Stimulated activated CD4-positive, alpha-beta T cell treated with anti-CD3 and anti-CD28 coated beads, TNF-alpha, amount 100 ng/mL, for 4 hours (primary cell): ENCODE measurements at places on chromosomes 2 and 18.
A peak's percentile ranks its signal among the peaks of the same experiment; 100 is the strongest.

DNA sequence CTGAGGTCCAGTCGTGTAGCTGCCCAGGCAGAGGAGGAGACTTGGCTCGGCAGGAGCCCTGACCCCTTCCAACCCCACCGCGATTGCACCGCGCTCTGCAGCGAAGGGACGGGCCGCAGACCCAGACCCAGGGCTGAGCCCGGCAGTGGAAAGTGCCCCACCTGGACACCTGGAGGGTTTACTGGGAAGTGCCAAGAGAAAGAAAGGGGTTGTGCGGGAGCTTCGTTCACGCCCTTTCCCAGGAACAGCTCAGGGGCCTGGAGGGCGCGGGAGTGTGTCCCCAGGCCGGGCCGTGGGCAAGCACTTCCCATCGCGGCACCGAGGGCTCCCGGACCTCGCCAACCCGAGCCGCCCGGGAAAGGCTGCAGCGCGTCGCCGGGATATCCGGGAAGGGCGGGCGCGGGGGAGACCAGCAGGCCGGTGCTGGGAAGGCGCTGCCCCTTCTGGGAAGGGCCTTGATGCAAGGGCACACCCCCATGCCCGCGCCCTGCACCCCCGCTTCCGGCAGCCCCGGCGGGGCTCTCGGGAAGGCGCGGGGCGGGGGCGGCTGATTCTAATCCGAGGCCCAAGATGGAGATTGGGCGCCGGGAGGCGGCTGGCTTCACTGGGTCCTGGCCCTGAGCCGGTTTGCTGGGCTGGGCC is 36.1 kb upstream of the MRPL33 start:
- peak; percentile 65 for DNase-seq

GRCh38 chr2:9092383-9093282 is 89.1 kb upstream of the MBOAT2 start:
- DNase-seq, result no peak

DNA sequence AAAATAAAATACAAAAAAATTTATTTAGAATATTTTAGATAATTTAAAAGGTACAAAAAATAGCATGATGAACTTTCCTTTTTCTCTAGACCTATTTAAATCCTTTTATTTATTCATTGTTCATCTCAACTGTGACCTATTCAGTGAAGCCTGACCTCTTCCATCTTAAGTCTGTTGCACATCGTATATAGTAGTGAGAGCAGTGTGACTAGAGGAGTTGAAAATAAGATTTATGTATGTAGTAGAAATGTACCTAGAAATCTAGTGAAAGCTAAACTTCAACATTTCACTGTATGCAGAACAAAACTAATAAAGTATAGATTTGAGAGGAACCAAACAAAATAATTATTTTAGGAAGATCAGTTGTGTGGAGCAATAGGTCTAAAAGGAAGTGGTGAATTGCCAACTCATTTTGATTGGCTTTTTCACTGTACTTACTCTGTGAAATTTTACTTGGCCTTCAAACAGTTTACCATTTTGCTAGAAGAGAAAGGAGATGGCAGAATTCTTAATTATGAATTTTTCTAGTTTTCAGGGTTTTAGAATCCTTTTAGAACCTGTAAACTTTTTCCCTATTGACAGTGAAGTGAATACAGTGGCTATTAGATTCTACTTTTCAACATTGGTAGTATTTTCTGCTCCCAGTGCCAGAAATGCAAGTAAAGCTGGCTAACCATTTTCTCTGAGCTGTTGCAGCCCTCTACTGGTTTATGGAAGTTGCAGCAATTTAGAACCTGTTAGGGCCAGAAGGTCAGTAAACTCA is 11.0 kb downstream of the ANKRD12 start:
- peak; percentile 16 for DNase-seq

DNA sequence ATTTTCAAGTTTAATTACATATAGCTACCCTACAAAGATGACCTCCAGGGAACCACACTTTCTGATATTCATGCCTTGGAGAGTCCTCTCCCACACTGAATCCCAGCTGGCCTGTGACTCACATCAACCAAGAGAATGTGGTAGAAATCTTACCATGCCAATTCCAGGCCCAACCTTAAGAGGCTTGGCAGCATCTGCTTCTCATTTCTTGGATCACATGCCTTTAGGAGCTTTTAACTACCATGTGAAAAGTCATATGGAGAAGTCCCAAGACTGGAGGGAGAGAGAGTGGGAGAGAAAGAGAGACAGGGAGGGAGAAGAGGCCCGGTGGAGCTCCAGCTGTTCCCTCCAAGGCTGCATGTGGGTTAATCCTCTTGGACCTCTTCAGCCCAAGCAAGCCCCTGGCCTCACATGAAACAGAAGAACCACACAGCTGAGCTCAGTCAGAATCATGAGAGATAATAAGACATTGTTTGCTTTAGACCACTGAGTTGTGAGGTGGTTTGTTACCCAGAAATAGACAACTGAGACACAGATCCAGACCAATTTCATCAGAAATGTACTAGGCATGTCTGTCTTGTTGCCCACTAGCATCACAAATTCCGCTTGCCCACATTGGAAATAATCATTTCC is 190.7 kb downstream of the MTCL1 start:
- DNase-seq, result no peak

DNA sequence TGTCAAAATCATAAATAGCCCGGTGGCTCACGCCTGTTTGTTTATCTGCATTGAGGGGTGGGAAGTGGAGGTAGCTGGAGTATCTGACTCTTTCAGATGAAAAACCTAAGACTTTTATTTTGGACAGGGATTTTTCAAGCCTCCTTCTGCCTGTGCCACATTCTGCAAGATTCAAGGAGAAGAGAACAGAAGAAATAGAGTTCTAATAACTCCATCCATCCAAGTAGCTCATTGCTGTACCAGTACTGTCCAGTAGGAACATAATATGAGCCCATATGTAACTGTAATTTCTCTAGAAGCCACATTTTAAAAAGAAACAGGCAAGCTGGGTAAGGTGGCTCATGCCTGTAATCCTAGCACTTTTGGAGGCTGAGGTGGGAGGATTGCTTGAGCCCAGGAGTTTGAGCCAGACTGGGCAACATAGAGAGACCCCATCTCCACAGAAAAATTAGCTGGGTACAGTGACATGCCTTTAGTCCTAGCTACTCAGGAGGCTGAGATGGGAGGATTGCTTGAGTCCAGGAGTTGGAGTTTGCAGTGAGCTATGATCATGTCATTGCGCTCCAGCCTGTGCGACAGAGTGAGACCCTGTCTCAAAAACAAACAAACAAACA is 35.4 kb upstream of the NT5DC4 start:
- DNase-seq, result no peak

DNA sequence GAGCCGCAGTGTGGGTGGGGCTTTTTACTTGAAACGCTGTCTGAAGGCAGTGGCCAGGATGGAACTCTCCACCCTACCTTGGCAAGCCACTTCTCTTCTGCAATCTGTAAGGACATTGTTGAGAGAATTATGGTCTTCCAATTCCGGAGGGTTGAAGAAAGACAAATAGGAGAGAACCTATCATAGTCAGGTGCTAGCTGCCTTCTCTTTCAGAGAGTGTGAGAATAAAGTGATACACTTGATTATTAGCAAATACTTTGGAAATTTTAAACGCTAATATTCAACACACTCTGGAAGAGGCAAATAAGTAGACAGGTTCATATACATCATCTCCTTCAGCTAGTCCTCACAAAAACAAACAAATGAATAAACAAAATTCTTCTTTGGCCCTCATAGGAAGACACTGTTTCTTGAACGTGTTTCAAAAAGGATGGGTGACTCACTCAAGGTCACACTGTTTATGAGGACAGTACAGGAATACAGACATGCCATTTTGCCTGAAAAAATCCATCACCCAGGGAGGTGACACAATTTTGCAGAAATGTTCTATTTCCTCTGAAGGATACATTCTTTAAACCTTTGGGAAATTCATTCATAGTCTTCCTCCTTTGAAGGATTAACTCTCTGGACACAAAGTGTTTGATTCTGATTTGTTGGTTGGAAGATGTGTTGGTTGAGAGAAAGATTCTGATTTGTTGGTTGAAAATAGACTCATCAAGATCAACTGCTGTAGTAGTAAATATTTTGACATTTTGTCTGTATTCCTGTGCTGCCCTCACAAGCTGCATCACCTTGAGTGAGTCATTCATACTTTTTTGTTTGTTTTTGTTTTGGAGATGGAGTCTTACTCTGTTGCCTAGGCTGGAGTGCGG is 2.2 kb upstream of the IL1RN start:
- DNase-seq, result no peak

DNA sequence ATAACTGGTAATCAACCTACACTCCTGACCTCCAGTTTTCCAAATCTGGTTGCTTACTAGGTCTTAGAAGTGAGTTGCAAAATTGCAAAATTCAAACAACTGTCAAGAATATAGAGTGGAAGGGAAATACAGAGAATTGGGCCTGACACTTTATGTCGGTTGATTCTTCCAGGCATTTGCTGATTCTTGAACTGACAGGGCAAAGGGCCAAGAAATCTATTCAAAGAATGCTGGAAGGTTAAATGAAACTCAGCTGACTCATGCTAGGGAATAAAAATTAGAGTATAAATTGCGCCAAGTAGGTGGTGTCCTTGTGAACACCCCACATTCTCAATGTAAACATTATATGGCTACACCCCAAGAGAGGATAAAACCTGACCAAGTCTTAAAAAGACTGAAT is 21.5 kb upstream of the ZSCAN30 start:
- no peak for DNase-seq

DNA sequence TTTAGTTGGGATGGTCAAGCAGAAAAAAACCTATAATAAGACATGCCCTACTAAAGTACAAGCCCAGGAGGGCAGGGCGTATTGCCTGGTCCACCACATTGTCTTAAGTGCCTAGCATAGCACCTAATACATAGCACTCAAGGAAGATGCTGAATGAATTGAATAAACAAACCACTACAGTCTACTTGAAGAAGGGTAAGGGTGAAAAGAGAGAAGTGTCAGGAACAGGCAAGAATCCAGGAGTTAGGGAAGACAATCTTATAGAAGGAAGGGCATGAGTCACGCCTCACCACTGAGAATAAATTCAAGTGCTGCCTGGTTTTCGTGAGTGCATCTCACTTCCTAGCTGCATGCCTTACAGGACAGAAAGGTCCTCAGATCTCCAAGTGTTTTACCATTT is 13.9 kb downstream of the SLC19A3 start:
- DNase-seq, result no peak
